Activated CD8-positive, alpha-beta memory T cell treated with anti-CD3 and anti-CD28 coated beads for 1 hour (primary cell): ENCODE measurements at places on chromosomes 7 and 10.

GRCh38 chr10:132293201-132293812 lies 14.4 kb downstream of the STK32C start:
- no peak for DNase-seq

DNA sequence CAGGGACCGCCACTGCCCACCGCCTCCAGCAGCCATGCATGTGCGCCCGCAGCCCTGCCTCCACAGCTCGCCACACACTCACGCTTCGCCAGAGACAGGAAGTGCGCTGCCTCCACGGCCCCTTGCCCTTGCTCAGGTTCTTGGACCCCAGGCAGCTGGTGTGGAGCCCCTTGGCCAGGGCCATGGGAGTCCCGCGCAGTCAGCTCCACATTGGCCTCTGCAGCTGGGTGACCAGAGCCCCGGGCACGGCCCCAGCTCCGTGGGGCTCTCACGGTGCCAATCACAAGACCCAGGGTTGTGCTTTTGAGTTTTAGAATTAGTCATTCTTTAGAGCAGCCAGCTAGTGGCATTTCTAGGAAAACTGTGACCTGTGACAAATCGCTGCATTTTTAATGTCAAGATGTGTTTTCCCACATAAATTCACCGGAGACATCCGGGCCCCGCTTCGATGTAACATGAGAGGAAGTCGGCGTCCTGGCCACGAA lies 4.3 kb upstream of the UTF1 start:
- no peak for DNase-seq

DNA sequence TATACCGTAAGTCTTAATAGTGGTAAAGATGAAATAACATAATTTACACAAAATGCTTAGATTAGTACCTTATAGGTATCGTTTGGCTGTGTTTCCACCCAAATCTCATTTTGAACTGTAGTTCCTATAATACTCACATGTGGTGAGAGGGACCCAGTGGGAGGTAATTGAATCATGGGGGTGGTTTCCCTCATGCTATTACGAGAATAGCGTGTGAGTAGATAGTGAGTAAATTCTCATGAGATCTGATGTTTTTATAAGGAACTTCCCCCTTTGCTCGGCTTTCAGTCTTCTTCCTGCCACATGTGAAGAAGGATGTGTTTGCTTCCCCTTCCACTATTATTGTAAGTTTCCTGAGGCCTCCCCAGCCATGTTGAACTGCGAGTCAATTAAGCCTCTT lies 426.3 kb upstream of the POT1 start:
- DNase-seq: no peak

GRCh38 chr7:151380199-151381097 lies 29.4 kb downstream of the WDR86 start:
- no peak for DNase-seq

- DNase-seq: no peak
These were observed 28.8 kb upstream of the CUL1 start for GRCh38 chr7:148669927-148670326.

DNA sequence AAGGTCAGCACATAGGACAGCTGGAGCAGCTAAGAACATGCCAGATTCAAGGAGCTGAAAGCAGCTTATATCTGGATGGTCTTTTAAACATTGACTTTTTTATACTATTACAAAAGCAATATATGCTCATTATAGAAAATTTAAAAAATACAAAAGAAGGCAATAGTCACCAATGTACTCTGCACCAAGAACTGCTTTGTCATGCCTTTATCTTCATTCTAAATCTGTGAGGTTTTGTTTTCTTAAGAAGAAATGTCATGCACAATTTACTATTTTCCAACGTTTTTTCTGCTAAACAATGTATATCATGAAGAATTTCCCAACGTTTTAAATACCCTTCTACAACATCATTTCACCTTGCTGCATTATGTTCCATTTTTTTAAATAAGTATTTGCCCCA lies 2.8 kb downstream of the LIPM start:
- no peak for DNase-seq

DNA sequence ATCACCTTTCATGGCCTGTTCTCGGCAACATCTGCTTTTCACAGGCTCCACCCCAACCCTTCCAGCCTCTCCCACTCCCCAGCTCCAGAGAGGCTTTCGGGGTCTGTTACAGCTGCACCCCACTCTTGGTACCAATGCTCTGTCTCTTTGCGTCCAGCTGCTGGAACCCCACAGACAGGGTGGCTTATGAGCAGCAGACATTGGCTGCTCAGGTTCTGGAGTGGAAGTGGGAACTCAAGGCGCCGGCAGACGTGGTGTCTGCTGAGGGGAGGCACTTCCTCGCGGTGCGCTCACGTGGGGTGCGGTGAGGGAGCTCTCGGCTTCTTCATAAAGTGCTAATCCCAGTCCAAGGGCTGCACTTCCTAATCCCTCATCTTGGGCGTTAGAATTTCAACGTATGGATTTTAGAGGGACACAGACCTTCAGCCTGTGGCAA lies 185.7 kb downstream of the ELFN1 start:
- no peak for DNase-seq

- DNase-seq: no peak
These were observed 448.7 kb upstream of the PFKP start for GRCh38 chr10:2618690-2619089.

GRCh38 chr10:121404611-121405010 lies 193.6 kb downstream of the FGFR2 start:
- no peak for DNase-seq

- no peak for DNase-seq
These were observed 45.1 kb upstream of the MET start for GRCh38 chr7:116626886-116627285.

DNA sequence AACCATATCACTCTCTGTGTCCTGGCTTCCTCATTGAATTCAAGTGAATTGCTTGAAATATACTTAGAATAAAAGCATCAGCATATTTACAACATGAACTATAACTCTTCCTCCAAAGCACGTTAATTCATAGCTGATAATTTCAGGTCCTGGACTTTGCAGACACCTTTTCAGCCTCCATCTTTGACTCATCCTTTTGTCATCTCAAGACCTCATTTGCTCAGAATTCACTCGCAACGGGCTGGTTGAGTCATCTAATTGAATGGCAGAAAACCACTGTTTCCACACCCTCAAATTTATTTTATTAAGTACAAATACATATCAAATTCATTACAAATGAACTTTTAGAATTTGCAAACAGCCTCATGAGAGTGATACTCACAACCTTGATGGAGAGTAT lies 545.7 kb downstream of the GATA3 start:
- DNase-seq: no peak

- DNase-seq: no peak
These were observed 70.6 kb downstream of the FGFR2 start for GRCh38 chr10:121527690-121528089.

- DNase-seq: no peak
These were observed 289.6 kb upstream of the ADARB2 start for GRCh38 chr10:2026936-2027335.

GRCh38 chr7:78714356-78714755 lies 739.1 kb downstream of the MAGI2 start:
- DNase-seq: no peak

DNA sequence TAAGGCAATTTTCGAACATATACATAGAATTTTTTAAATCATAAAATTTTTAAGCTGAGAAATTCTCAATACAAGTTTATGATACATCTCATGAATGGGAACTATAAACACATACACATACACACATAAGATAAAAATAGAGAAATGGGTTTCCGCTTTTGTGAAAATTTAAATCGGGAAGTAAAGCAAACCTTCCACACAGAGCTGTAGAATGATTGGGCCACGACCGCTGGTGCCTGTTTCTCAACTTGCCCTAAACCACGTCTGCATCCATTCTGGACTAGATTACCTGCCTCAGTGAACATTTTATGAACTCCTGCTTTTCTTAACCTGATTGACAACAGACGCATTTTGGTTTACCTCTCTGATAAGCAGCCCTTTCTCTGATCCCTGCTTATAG lies 264.4 kb downstream of the SKAP2 start:
- no peak for DNase-seq

- no peak for DNase-seq
These were observed 240.7 kb downstream of the MGMT start for GRCh38 chr10:129707406-129708388.

- DNase-seq: no peak
These were observed 82.2 kb downstream of the PIK3CG start for GRCh38 chr7:106947244-106947728.

GRCh38 chr7:95766657-95767056 lies 5.7 kb upstream of the DYNC1I1 start:
- DNase-seq: no peak

- no peak for DNase-seq
These were observed 125.5 kb downstream of the PON1 start for GRCh38 chr7:95198863-95199262.

- DNase-seq: no peak
These were observed at the start of gene PRR15 for GRCh38 chr7:29563590-29564495. Gene PRR15, plus strand, starts transcription at chr7:29563835. Its CDS starts 2,495 bp downstream, at chr7:29566330.

- no peak for DNase-seq
These were observed 745 bp downstream of the SLC16A9 start for GRCh38 chr10:59708816-59709394.

GRCh38 chr7:42235741-42236161 lies 1.3 kb downstream of the GLI3 start:
- no peak for DNase-seq

DNA sequence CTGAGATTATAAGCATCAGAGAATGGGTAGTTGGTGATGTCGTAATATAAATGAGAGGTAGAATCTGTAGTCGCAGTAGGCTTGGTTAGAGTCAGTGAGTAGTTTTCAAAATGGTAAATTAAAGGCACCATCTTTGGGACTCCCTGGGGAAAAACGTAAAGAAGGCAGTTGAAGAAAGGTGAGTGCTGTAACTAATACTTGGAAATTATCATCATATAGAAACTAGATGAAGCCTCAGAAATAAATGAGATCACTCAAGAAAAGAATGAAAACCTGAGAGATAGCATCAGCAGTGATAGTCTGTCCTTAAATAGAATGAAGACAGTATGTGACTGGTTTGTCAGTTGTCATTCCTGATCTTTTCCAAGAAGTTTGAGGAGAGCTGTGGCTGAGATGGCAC lies 23.8 kb downstream of the PALS2 start:
- no peak for DNase-seq

- DNase-seq: no peak
These were observed 4.4 kb upstream of the ASB13 start for GRCh38 chr10:5670662-5671375.

DNA sequence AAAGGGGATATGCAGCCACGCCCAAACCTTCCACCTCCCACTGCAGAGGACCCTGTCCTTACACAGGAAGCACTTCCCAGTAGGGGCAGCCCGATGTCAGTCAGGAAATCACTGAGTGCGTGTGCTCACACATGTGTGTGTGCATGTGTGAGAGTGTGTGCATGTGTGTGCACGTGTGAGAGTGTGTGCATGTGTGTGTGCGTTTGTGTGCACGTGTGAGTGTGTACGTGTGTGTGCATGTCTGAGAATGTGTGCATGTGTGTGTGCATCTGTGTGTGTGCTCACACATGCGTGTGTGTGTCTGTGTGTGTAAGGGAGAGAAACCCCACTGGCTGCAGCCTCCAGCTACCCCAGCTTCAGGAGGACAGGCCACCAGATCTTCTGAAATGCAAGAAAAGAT lies 229.3 kb downstream of the KCNMA1 start:
- no peak for DNase-seq

DNA sequence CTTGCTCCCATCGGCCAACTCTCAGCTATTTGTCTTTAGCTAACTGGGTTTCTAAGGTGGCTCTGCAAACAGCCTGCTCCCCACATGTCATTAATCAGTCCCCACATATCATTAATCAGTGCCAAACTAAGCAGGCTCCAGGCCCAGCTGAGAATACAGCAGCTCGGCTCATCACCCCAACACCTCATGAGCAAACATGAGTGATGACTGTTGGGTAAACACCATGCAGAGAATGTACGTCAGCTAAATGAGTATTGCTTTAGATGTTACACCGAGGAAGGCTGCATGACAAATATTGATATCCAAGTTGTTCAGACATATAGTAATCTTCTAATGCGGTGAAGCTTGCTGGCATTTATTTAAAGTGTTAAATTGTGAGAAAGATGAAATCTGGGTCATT lies 187.5 kb upstream of the AOAH start:
- no peak for DNase-seq

GRCh38 chr10:128694168-128694850 lies 568.1 kb upstream of the MKI67 start:
- no peak for DNase-seq

DNA sequence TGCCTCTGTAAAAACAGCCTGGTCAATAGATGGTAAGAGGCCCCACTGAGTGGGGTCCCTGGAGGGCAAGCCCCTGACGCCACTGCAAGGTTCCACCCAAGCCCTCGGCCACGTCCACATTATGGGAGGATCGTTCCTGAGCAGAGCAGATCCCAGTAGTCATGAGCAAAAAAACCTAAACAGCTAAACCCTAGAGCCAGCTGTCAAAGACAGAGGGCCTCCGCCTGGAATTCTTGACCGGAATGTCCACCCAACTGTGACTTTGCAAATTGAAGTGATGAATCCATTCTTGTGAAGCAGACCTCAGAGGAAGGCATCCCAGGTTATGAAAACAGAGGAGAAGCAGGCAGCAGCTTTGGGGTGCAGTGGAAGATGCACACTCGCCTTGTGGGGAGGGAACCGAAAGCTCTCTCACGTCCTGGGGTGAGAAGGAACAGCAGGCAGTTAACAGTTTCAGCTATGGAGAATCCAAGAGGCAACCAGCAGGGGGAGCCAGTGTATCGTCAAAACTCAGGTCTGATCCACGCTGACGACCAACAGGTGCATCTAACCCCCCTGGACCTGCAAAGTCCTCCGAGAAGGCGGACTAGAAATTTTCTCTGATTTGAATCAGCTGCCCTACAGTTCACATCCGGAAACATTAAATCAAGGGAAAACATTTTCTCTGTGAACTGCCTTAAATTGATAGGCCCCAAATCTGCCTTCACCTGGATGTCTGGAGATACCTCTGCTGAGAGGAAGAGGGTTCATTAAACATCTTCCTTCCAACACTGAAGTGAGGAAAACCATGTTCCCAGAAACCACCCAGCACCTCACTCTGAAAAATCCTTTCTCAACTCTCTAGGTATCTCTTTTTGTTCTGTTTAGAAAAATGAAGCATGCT lies 139.1 kb upstream of the PFKP start:
- DNase-seq: no peak

GRCh38 chr10:61592581-61592980 lies 70.1 kb upstream of the CABCOCO1 start:
- no peak for DNase-seq

- DNase-seq: no peak
These were observed 658.2 kb downstream of the GATA3 start for GRCh38 chr10:8712656-8713055.

DNA sequence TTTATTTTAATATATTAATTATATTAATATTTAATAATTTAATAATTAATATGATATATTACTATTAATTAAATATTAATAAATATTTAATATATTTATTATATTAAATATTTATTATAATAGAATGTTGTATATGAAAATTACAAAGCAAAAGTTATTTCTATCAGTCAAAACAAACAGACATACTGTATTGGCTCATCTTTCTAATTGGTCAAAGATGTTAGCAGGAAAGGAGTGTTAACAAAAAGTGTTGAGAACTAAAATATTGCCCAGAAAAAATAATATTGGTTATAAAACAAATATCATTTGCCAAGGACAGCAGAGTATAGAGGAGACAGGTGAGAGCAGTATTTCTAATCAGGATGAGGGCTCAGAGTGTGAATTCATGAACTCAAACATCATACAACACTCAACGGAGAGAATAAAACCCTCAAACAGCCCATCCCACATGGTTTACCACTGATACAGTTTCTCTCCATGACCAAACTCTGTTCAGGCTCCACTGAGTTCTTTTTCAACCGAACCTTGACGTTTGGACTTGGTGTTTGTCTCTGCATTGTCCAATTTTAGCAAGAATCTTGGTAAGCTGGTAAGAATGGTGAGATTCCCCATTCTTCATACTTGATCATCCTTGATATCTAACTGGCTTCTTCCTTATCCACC lies 58.0 kb downstream of the TSPAN12 start:
- DNase-seq: no peak
